ENCODE measurements at places on chromosomes 7 and 10. TPM values are rescaled to one million over a fixed set of nuclear protein-coding genes. Genes with fewer than 3 reads are reported as not detected.
A peak's percentile ranks its signal among the peaks of the same experiment; 100 is the strongest.

The PIP gene
- total RNA-seq: not detected

The MOGAT3 gene
- 0.14 TPM for total RNA-seq

The ATP6V0E2 gene
- total RNA-seq: 47.0 TPM

The FEZF1 gene
- total RNA-seq: 0.09 TPM

The EPO gene
- total RNA-seq: not detected

The PBLD gene
- total RNA-seq: 8.0 TPM

The TMEM225B gene
- 0.35 TPM for total RNA-seq

The ANKRD2 gene
- 2.3 TPM for total RNA-seq

The ATOH7 gene
- total RNA-seq: not detected

The CDHR1 gene
- 0.66 TPM for total RNA-seq

The ATRNL1 gene
- total RNA-seq: 2.7 TPM

The IFIT3 gene
- total RNA-seq: 11.1 TPM

The PDE6C gene
- not detected for total RNA-seq

The HHEX gene
- total RNA-seq: 69.2 TPM

The TUBB8 gene
- total RNA-seq: not detected

The GSAP gene
- total RNA-seq: 23.9 TPM

The ADAM22 gene
- total RNA-seq: 1.8 TPM

The TLX1 gene
- not detected for total RNA-seq

The HTRA1 gene
- total RNA-seq: 141 TPM

The OR6B1 gene
- not detected for total RNA-seq

DNA sequence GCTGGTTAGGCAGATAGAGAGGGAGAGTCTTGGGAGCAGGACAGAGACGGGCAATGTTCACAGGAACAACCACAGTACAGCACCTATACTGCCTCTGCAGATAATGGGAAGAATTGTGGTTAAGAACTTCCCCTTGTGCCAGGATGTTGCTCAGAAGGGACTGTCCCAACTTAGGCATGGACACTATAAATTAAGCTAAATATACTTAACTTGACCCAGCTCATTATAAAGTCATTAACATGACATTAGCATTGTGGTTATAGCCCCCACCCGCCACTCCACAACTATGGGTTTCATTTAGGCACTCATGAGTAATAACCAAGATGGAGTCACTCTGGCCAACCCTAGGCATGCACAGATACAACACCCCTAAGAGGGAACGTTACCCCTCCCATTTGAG lies 310.9 kb upstream of the NRG3 start:
- DNase-seq: no peak

DNA sequence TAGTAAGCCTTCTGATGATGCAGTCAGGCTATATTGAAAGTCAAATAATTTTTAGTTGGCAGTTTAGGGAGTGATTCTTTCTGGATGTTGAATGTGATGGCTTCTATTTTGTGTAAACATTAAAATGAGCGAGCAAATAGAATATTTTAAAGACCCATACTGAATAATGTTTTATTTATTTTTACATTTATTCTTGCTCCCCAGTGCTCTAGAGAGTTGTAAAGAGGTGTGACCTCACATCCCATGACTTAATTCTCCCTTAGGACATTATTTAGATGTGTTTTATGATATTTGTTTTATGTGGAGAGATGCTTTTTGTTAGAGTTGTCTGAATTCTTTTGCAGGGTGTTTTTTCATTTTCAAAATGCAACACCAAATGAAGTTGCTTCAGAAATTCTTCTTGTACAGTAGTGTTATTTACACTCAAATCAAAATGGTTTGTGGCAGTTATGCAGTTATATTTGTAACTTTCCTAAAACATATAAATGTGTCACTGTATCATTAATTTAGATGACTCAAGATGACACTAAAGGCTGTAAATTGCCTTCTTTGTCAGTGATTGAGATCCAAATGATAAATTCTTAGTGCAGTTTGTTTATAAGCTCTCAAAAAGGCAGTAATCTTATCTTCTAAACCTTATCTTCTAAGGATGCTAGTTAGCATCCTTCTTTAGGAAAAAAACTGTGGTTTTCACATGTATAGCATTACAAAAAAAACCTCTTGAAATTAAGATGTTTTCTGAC lies 12.4 kb downstream of the UMAD1 start:
- DNase-seq: no peak

- no peak for DNase-seq
Measured at GRCh38 chr10:88505680-88506215, 77.4 kb downstream of the RNLS start.

- no peak for DNase-seq
Measured at GRCh38 chr7:138500892-138501291, 40.8 kb downstream of the TRIM24 start.

GRCh38 chr7:42940985-42941847 lies 9.0 kb downstream of the MRPL32 start:
- peak; percentile 84 for DNase-seq

DNA sequence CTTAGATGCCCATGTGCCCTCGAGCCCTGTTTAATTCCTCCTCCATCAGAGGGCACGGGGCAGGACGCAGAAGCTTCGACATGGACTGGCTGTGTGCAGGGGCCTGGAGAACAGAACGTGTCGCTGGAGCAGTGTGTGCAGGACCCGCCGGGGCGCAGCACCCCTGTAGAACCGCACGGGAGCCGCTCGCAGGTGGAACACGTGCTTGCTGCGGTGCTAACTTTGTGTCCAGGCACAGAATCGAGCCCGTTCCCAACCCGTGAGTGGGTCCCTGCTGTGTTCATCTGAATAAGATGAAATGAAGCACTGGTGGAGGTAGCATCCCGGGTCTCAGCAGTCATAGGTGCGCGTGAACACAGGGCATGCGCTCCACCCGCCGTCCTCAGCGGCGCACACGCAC lies 116.9 kb downstream of the WDR37 start:
- DNase-seq: no peak

DNA sequence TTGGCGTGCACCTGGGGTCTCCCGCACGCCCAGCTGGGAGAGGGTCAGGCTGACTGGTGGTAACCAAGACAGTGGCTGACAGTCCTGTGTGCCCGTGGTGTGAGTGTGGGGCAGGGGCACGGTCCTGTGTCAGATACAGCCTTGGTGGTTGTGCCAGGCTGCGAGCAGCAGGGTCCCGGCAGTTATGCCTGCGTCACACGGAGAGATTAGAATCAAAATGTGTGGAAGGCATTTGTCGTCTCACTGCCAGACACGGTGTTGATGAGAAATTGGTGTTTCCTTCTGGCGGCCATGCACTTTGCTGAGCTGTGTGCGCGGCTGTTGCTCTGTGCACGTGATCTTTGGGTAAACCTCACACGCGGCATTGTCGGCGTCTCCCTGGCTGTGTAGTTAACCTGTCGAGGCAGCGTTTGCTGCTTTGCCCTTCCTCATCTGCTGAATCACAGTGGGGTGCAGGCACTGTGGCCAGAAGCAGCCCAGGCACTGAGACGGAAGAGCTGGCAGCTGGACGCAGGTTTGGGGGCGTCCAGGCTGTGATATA lies 87.7 kb downstream of the NKX6-2 start:
- DNase-seq: no peak

- no peak for DNase-seq
Measured at GRCh38 chr7:93249491-93250148, 17.5 kb downstream of the VPS50 start.

- DNase-seq: no peak
Measured at GRCh38 chr10:33309406-33309805, 25.1 kb downstream of the NRP1 start.

- DNase-seq: peak; percentile 23
Measured at GRCh38 chr10:77004917-77005564, 632.6 kb downstream of the KCNMA1 start.

DNA sequence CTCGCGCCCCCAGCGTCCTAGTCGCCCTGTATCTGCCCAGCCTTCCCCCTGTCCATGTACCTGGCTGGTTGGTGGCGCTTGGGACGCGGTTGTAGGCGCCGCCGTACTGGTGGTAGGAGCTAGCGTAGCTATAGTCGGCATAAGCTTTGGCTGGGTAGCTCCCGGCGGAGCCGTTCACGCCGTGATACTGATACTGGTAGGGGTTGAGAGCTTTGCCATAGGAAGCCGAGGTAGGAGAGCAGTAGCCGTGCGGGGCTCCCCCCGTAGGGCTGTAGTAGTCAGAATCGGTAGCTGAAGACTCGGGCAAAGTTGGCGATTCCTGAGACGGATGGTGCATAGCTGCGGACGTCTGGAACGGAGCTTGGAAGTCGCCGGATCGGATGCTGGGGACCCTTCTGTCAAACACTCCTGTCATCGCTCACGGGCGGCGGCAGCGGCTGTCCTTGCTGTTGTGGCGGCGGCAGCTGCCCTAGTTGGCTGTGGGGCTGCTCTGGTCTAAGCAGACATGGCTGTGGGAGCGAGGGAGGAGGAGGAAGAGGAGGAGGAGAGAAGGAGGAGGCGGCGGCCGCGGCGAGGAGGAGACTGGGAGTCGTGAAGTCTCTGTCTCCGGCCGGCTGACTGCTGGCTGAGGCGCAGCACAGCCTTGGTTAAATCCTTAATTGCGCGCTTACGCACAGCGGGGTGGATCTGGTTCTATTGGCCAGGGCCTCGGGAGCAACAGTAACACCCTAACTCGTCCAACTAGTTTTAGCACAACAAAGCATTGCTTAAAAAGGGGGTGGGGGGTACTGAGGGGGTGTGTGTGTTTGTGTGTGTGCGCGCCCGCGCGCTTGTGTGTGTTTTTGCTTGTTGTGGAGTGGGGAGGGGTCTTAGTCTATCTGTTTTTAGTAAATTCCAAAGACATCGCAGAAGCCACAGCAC lies at the start of gene DLX5:
Gene DLX5 (minus strand): TSS at position 623 of the 921 bp plus-strand sequence. CDS start 208 bp downstream, at position 415.
- DNase-seq: no peak

GRCh38 chr10:71077796-71078453 lies 134.4 kb upstream of the UNC5B start:
- DNase-seq: no peak

DNA sequence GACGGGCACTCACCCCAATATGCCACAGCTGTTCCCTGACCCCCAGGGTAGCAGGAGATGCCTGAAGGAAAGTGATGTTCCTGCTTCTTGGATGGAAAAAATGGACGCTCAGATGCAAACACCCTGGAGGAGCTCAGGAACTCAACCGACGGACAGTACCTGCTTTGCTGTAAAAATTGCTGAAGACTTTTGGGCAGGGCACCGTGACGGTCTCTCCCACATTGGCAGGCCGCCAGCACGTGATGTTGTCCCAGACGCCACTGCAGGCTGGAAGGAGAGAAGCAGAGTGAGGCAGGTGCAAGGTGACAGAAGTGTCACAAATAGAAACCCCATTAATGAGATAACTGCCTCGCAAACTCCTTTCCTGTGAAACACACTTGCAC lies 35.0 kb downstream of the VIPR2 start:
- DNase-seq: no peak

DNA sequence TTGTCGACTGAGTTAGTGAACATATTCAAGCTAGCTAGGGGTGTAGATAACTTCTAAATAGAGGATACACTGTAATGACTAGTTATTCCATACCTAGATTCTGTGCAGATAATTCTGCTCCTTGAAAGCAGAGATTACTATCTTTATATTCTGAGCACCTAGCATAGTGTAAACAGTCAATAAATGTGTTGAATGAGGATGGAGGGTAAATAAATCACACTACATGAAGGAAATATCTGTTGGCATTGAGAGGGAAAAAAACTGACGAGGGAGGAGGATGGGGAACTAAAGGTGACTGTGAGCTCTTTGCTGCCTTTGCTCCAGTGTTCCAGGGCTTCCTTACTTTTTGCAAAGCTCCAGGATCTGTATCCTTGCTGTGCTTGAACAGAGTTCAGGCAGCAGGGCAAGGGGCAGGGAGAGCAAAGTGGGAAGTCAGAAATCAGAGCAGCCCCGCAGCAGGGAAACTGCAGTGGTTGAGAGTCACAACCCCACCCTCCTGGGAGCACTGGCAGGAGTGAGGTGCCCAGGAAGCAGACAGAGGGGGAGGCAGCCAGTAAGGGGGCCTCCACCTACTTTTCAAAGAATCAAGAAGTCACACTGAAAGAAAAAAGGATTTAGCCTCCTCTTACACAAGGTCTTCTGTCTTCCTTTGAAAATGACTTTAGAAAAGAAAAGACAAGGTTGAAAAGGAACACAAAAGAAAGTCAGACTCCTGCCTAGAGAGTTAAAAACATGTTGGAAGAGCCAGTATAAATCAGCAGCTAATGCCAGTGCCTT lies 71.8 kb upstream of the LRRN3 start:
- no peak for DNase-seq

- DNase-seq: no peak
Measured at GRCh38 chr10:37434091-37434490, 308.7 kb downstream of the ANKRD30A start.

DNA sequence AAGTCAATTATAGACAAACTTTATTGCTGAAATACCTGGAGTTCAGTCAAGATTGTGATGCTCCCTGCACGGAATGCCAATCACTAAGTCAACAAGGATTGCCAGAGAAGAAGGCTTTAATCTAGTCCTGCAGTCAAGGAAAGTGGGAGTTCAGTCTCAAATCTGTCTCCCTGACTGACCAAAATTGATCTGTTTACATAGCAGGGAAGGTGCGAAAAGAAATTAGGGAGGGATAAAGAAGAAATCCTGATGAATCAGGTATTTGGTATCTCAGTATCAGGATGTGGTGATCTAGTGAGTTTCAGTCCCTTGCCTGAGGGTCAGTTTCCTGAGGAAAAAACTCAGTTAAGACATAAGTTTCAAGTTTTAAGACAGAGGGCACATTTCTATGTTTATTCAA lies 2.1 kb upstream of the AKR1D1 start:
- DNase-seq: no peak

GRCh38 chr7:4043988-4044387 lies 638.1 kb upstream of the FOXK1 start:
- DNase-seq: no peak

DNA sequence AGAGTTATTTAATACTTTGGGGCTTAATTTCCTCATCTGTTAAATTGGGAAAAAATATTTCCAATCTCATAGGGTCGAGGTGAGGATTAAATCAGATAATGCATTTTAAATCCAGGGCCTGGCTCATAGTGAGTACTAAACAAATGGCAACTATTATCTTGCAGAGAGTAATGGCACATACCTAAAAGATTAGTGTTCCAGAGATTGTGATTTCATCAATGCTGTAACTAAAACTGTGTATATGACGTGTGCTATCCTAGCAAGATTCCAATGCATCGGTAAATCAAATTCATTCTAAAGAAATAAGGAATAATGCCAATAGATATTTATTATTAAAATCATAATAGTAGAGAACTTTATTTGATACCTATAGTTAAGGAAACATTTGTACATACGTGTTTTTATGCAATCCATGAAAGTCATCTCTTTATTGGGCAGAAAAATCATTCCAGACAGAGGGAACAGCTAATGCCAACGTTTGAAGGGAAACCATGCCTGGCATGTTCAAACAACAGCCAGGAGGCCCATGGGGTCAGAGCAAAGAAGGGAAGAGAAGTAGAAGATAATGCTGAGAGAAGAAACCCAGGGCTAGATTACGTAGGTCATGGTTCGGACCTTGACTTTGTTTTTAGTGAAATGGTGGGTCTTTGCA lies 174.8 kb upstream of the AGR3 start:
- no peak for DNase-seq

GRCh38 chr10:71213761-71214440 lies 1.5 kb downstream of the UNC5B start:
- peak; percentile 63 for DNase-seq

GRCh38 chr10:5583525-5584175 lies 58.9 kb downstream of the CALML3 start:
- peak; percentile 31 for DNase-seq
